ENCODE measurements at places on chromosomes 3 and 15.

- DNase-seq = no peak
Observed at GRCh38 chr3:127092368-127092767, 100.6 kb upstream of the PRR23E start.

DNA sequence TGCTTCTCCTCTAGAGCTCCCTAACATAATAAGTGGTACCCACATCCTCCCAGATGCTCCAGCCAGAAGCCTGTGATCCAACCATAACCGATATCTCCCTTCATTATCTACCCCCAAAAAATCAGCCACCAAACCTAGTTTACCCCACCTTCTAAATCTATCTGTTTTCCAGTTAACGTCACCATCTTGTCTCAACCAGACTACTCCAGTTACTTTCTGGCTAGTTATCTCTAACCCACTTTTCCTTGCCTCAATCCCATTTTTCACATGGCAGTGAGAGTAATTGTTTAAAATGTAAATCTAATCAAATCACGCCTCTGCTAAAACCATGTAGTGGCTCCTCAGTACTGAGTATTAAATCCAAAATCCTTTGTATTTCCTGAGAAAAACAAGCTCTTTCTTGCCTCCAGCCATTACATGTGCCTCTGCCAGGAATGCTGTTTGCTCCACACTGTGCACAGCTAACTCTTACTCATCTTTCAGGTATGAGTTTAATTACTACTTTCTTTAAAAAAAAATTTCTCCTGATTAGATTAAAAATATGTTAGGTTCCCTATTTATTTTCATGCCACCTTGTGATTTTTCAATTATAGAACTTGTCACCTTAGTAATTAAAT, 15.4 kb downstream of the CCDC54 start:
- no peak for DNase-seq

DNA sequence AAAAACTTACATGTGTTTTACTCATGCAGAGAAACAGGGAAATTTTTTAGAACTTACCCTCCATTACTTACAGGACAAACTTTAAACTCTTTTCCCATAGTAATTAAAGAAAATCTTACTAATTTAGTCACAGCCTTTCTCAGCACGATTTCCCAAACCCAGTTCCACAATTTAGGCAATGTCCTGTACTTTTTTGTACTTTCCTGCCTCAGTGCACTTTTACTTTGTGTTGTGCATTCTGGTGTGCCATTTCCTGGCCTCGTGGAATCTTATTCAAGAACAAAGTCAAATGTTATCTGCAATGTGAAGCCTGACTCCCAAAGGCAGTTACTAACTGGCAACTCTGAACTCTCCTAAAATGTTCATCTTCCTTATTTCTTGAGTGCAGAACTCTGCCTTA, 1.9 kb downstream of the SLC33A1 start:
- no peak for DNase-seq

GRCh38 chr3:53074366-53074696, 28.5 kb upstream of the SFMBT1 start:
- no peak for DNase-seq

DNA sequence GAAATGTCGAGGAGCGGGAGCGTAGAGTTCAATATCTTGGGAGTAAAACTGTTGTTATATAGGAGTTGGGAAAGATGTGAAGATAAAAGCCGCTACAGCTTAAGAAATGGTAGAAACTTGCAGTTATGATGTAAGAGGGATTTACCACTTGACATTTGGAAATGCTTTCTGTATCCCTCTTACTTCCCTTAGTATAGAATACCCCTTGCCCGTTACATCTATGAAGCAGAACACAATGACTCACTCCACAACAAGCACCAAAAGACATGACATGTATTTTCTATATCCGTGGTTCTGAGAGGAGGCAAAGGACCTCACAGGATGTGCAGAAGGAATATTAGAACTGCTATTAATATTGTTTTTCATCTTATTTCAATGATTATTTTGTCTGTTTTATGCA, 254.2 kb upstream of the NR2F2 start:
- DNase-seq = no peak

- no peak for DNase-seq
Observed at GRCh38 chr3:44511238-44511566, 33.7 kb upstream of the ZNF445 start.

DNA sequence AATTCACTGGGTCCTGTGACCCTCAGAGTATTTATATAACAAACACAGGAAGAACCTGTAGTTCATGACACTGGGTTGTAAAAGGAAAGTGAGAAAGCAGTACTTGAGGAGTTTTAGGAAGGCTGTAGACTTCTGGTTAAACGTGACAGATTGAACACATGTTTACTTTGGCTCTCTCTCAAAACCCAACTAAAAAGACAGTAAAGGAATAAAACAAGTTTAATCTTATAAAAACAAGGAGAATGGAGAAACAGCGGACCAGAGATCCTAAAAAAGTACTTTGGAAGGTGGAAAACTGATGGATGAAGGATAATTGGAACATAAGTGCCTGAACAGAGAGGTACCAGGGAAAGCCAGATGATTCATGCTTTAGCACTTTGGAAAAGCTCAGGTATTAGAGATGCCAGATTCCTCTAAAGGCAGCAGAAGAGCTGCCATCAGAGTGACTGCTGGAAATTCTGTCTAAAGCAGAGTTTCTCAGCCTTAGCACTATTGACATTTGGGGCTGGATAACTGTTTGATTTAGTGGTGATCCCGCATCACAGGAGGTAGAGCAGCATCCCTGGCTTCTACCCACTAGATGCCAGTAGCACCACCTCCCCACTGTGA, 182.9 kb upstream of the RORA start:
- no peak for DNase-seq

GRCh38 chr15:47844437-47844836, 127.1 kb downstream of the SEMA6D start:
- DNase-seq = no peak

GRCh38 chr15:89088605-89089315, 504 bp downstream of the ABHD2 start:
- no peak for DNase-seq

GRCh38 chr3:184180165-184180564, 5.5 kb downstream of the AP2M1 start:
- DNase-seq = no peak

DNA sequence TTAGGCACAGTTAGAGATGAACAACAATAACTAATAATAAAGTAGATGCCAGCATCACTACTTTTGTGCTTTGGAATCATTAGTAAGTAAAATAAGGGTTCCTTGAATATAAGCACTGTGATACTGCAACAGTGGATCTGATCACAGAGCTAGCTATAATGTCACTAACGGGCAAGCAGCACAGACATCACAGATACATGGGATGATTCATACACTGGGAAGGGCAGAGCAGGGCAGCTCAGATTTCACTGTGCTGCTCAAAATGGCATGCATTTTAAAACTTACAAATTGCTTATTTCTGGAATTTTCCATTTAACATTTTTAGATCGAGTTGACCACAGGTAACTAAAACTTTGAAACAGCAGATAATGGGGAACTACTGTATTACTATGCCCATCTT, 476.6 kb downstream of the FHIT start:
- no peak for DNase-seq

DNA sequence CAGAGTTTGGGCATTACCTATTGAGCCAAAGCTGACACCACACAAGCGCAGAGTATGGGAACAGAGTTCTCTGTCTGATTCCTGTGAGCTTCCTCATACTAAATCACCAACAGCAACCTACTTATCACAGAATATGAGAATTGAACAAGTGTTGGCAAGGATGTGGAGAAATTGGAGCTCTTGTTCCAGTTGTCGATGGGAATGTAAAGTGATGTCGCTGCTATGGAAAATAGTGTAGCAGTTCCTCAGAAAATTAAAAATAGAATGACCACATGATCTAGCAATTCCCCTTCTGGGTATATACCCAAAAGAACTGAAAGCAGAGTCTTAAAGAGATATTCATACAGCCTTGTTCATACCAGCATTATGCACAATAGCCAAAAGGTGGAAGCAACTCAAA, 33.4 kb downstream of the CD86 start:
- DNase-seq = no peak

DNA sequence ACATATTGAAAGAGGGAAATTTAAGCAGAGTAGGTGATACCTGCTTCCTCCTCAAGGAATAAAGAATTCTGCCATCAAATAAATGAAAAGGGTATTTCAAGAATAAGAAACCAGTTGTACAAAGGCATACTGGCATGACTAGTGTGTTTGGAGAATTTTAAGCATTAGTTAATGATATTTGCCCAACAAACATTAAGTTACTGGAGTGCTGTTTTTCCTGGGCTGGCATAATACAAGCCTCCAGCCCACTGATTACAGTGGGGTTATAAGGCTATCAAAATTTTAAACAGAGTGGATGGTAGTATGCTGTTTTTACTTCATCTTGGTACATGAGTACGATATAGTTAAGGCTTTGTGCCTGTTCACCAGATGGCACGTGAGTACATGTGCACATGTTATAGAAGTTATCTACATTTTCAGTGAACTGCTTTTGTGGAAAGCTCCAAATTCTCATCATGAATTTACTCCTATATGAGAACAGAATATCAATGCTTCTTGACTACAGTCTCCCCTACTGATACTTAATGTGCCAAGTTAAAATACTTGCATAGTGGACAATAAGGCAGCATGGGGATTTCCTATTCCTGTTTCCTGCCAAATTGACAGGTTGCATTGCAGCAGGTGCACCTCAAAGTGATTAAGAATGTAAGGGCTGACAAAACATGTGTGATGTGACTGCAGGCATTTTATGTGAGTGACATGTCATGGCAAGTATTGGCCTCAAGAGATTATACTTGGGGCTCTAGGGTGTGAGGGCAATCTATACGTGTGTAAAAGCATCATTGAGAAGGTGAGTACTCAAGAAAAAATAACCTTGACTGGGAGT, 14.9 kb downstream of the NAALADL2 start:
- no peak for DNase-seq

GRCh38 chr3:10962481-10963036, 30.0 kb upstream of the SLC6A1 start:
- no peak for DNase-seq

GRCh38 chr15:66923438-66923881, 141.9 kb upstream of the SMAD3 start:
- no peak for DNase-seq

DNA sequence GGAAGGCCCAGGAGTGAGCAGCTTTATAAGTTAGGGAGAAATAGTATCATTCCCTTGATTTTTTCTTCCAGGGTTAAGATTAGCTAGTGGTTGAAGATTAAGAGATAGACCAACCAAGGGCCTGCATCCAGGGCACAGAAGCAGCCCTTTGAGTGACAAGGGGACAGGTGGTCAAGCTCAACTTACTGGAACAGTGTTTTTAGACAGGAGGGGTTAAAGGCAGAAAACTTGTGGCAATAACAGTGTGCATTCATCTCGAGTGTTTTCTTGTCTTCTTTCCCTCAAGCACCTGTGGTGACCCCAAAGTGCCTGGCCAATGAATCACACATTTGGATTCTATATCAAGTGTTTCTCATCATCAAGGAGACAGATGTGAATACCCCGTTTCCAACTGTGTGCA, 267.5 kb downstream of the PDCD6IP start:
- no peak for DNase-seq

DNA sequence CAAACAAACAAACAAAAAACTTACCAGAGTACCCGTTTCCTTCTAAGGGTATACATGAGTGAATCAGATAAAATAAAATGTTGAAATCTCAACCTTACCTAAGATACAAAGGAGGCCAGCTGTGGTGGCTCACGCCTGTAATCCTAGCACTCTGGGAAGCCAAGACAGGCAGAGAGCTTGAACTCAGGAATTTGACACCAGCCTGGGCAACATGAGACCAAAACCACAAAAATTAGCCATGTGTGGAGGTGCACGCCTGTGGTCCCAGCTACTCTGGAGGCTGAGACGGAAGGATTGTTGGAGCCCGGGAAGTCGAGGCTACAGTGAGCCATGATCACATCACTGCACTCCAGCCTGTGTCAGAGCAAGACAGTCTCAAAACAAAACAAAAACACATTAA, 11.0 kb upstream of the FAM219B start:
- DNase-seq = no peak

DNA sequence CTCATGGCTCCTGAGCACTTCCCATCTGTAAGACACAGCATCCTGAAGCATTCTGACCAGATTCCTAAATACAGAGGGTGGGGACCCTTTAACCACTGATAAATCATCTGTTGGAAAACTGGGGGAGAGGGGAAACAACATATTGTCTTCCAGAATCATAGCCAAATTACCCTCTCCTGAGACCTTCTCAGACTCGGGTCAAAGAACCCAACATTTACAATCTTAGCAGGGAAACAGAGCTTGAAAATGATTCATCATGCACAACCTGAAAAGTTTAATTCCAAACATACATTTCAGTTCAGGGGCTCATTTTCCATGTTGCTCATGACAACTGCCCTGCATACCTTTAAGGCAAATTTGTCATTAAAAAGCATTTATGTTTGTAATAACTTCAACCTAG, 48.5 kb upstream of the TSPAN3 start:
- DNase-seq = no peak

GRCh38 chr3:74027121-74027520, 402.4 kb upstream of the PDZRN3 start:
- DNase-seq = no peak

DNA sequence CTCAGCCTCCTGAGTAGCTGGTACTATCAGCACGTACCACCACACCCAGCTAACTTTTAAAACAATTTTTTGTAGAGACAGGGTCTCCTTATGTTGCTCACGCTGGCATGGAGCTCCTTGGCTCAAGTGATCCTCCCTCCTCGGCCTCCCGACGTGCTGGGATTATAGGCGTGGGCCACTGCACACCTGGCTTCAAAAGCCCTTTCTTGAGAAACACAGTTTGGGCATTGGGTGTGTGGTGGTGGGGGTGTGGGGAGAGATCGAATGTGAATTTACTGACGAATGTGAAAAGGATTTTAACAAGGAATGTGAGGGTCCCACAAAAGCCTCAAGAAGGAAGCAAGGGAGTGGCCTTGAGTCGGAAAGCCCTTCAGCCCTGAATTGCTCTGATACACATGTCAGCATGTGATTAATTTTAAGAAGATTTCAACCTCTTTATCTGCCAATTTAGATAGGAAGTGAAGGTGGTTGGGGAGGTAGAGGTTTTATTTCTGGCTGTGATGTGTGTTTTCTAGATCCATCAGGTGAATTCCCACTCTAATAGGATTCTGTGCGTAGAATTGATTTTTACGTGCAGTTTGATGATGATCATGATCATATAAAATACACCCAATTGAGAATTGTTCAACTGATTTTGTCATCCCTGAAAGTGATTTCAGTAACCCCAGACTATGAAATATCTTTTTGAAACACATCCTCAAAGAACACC, 1.1 kb downstream of the CCR4 start:
- DNase-seq = no peak
